ENCODE measurements at places on chromosomes 5 and 9.

GRCh38 chr5:154241021-154241420 lies 50.5 kb downstream of the GALNT10 start:
- DNase-seq, result no peak

- DNase-seq, result peak; percentile 15
Measured at GRCh38 chr5:64767959-64768357, 533 bp downstream of the SREK1IP1 start.

- no peak for DNase-seq
Measured at GRCh38 chr5:163165277-163165676, 272.1 kb upstream of the CCNG1 start.

DNA sequence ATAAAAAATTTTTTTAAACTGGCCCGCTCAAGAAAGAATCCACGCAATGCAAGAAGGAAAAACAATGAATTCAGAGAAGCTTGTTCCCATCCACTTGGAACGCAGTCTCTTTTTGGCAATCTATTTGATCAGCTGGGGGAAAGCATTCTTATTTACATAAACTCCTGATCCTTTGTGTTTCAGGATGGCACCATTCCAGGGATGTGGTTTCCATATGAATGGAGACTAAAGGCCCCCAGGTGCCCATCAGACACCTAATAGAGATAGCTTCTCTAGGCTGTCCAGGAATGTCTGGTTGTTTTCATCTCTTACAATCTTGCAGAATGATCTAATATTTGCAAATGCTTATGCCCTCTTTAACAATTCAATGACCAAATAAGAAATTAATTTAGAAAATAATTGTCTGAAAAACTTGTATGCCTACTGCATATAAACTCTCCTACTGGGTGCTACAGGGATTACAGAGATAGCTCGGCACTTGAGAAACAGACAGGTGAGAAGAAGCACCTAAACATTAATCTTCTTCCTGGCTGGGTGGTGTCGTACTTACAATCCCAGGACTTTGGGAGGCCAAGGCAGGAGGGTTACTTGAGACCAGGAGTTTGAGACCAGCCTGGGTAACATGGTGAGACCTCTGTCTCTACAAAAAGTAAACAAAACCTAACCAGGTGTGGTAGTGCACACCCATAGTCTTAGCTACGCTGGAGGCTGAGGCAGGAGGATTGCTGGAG lies 3.0 kb upstream of the RASGRF2 start:
- peak; percentile 40 for DNase-seq

DNA sequence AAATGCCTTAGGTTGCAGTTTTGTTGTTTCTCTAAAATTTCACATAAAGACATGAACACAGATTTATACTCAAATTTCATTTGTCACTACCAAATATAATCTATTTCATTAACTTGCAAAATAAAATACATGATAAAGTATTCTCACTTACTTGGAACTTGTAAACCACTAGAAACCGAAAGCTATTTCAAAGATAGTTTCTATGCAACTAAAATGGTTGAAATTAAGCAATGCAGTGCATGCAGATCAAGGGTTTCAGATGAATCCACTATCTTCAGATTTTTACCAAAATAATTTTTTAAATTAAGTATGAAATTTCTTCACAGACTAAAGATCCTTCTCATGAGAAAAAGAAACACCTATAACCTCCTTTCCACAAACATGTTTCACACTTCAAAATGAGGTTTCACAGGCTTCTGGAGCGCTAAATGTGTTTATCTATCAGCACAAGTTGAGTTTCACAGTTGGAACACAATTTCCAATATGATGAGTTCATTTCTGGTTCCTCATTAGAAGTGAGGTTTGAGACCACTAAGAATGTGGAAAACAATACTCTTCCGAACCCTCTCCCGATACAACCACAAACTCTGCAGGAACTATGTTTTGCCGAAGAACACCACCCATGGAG lies 63.9 kb downstream of the EPB41L4A start:
- DNase-seq, result no peak

GRCh38 chr5:121737120-121737519 lies 114.6 kb upstream of the FTMT start:
- DNase-seq, result no peak

- DNase-seq, result no peak
Measured at GRCh38 chr9:36158917-36159316, 10.3 kb upstream of the CCIN start.

GRCh38 chr9:76180541-76180940 lies 213.7 kb downstream of the RFK start:
- DNase-seq, result no peak

GRCh38 chr5:179339996-179340395 lies 5.3 kb downstream of the ADAMTS2 start:
- peak; percentile 43 for DNase-seq

DNA sequence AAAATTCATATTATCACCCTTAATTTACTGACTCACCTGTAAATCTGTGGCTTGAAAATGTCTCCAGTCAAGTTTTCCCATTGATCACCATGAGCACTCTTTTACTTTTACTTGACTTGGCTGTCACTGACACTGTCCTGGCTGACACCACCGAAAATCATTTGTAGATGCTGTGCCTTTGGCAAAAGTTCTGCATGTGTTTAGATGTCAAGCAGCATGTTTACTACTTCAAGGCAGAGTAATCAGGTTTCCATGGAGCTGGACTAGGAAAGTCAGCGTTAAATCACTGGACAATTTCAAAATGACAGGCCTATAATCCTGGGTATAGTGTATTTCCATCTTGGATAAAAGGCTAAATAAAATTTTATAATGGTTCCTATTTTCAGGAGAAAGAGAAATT lies 1530.6 kb upstream of the CDH6 start:
- no peak for DNase-seq

- peak; percentile 72 for DNase-seq
Measured at GRCh38 chr5:178306430-178307225, 74.0 kb upstream of the PHYKPL start.

DNA sequence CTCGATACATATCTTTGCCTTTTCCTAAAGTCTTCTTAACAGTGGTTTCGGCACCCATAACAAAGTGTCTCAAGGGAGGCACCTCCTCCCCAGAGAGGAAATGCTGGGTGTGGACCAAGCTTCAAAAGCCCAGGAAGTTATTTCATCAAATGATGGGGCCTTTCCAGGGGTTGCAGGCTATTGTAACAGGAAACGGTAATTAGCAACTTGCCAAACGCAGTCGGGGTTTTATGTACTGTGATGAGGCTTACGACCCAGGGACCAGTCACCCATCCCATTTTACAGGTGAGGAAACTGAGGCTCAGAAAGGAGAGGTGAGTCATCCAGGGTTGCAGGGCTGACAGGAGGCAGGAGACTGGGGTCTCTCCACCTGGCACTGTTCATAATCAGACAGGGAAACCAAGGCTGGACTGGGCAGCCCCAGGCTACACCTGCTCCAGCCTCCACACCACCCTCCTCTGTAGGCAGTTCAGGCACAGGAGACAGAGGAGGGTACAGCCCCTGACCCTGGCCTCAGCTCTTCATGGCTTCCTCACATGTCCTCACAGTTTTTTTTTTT lies 30.0 kb upstream of the SUSD3 start:
- no peak for DNase-seq

DNA sequence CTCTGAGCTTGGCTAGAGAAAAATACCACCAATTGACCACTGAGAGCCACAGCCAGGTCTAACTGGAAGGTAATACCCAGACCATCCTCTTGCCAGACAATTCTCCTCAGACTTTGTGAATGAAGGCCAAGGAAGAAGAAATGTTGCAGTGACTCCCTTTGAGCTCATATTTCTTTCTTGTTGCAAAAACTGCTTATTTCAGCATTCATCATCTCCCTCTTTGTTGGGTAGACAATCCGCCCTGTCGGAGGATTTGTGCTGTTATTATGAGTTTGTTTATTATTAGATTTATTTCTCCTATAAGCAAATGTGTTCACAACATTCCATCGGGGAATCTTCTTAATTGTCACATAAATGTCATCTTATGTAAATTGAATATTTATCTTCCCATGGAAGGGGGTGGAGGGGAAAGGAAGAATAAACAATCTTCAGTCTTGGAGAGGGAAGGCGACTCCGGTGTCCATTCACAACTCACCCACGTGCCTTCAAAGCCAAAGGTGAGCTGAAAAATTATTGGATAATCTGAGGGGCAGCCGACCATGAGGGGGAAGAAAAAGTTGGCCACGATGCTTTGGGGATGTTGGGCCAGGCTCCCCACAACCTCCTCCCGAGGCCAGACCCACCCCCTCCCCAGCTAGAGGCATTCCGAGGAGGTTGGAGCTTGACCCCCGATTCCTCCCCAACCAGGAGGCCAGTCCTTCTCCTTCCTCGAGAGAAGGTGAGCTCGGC lies 1.8 kb upstream of the JADE2 start:
- DNase-seq, result peak; percentile 45

- no peak for DNase-seq
Measured at GRCh38 chr5:39501397-39501796, 76.6 kb upstream of the DAB2 start.

DNA sequence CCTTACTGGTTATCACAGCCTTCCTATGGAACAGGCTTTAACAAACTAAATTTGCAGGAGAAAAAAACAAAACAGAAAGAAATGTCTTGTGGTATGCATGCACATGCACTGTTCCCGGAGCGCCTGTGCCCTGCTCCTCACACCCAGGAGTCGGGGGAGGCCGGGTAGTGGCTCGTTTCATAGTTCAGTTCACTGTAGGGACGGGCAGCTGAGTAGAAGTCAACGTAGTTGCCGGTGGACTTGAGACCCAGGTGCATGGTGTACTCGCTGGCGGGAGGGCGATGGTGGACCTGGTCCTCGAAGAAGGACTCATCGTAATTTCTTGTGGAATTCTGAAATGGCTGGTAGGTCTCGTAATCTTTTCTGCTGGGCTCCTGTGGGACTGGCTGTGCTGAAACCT lies 212.3 kb upstream of the DAP start:
- DNase-seq, result no peak

DNA sequence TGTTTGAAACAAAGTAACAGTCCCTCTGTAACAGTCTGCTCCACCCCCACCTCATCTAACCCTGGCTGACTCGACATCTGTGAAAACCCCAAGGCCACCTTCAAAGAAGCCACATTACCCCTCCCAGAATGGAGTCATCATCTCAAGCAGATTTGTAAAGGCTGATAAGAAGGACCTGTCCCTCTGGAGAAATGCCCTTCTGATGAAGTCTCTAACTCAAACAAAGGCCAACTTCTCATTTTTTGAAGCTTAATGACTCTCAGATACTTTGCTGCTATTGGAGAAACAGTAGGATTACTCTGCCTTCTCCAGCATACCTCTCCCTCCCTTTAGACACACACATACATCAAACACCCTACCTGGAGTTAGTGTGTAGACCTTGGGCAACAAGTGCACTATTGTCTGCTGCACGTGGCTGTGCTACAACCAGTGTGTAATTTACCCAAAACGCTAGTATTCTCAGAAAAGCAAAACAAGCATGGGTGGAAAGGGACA lies 5.3 kb upstream of the SUSD1 start:
- DNase-seq, result no peak

- no peak for DNase-seq
Measured at GRCh38 chr5:61293071-61293470, 39.0 kb upstream of the ZSWIM6 start.

GRCh38 chr9:105114964-105115728 lies 129.3 kb upstream of the SLC44A1 start:
- no peak for DNase-seq

DNA sequence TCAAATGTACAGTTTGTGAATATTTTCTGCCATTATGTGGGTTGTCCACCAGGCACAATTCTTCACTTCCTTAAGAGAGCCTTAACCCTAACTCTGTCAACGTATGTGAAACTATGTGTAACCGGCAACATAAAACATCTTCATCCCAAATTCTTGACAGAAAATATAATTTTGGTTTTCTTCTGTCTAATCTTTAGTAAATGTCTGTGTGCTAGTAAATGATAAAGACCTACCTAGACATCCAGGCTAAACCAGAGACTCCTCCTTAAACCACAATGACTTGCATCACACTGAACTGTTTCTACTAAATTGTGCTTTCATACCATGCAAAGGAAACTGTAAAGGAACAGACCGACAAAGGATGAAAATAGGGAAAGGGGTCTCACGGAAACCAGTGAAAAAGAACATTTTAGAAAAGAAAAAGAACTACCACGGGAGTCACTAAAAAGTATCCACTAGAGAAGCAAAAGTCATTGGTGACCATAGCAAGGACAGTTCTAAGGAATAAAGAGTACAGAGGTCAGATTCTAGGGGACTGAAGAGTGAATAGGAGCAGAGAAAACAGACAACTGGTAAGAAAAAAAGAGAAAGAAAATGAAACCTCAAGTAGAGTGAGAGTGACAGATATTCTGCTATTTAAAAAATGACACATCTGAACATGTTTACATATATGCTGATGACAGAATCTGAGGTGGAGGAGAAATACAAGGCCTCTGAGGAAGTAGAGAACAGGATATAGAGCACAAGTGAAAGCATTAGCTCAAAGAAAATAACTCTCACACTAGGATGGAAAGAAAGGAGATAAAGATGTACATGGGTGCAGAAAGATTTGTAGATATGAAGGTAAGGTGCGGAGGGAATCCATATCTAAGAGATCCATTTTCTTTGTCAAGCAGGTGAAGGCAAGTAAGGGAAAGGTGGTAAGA lies 49.4 kb downstream of the FNIP1 start:
- no peak for DNase-seq

GRCh38 chr9:89077519-89077918 lies 86.3 kb downstream of the S1PR3 start:
- DNase-seq, result no peak
